GM12892 (cell line): ENCODE measurements at places on chromosomes 2 and 18.

DNA sequence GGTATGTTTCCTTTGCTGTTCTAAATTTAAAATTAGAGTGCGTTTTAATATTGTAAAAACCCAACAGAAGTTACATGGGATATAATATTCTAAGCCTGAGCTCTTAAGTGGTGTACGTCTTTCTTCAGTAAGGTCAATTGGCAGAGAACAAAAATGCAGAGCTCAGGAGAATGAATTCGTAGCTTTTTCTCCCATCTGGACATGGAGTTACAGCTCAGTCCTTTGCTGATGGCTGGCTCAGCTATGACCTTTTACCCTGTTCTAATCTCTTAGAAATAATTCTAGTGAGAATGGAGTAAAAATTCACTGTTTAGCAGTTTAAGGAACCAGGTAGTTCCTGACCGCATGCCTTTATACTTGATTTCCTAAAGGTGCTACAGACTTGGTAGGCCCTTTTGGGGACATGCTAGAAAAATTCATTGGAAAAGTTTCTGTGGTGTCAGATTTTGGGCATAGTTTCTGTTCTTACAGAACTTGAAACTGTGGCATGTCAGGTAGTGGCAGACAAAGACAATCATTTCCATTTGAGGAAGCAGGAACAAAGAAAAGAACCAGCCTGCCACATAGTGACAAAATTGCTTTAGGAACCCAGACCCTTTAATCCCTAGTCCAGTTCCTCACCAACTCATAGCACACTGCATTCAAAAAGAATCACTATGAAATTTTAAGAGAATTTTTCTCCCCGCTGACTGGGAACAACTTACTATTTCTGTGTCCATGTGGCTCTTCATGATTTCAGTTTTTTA, 566.8 kb upstream of the ZNF804A start:
- no peak for DNase-seq

DNA sequence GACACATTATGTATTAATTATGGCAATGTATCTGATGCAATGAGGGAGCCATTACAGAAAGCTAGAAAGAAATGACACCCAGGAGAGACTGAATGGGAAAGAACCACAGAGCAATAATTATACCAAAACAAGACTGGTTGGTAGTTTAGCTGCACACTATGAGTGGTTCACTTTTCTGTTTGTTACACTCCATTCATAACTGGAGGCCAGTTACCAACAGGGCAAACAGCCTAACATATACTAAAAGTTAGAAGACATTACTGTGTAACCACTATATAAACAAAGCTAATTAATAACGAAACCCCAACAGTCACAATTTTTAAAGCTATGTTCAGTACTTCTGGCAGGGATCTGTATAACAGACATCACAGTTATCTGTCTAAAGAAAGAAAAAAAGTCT, 49.4 kb downstream of the NBAS start:
- no peak for DNase-seq

DNA sequence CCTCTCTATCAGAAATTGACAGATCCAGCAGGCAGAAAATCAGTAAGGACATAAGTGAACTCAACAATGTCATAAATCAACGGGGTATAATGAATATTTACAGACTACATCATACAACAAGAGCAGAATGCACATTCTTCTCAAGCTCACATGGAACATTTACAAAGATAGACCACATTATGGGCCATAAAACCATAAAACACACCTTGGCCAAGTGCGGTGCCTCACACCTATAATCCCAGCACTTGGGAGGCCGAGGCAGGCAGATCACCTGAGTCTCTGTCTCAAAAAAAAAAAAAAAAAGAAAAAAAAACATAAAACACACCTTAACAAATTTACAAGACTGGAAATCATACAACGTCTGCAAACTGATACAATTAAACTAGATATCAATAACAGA, 36.7 kb downstream of the FBXO15 start:
- DNase-seq = no peak

DNA sequence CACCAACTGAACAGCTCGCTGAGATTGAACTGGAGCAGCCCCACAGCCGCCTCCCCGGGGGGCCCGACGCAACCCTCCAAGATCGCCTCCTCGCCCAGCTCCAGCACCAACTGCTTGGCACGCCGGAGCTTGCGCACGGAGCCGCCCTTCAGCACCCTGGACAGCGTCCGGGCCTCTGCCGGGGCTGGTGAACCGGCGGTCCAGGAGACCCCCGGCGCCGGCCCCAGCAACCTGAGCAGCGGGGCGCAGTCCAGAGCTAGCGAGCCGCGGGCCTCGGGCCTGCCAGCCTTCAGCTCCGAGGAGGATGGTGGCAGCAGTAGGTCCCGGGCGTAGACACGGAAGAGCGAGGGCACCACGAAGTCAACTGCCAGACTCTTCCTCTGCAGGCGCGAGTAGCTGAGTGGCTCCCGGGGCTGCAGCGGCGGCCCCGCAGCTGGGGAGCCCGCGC, 1.2 kb downstream of the ALK start:
- no peak for DNase-seq

- DNase-seq = peak; percentile 16
Measured at GRCh38 chr2:240647503-240648154, 22.3 kb downstream of the GPR35 start.

- no peak for DNase-seq
Measured at GRCh38 chr2:64262071-64262470, 117.9 kb upstream of the PELI1 start.

DNA sequence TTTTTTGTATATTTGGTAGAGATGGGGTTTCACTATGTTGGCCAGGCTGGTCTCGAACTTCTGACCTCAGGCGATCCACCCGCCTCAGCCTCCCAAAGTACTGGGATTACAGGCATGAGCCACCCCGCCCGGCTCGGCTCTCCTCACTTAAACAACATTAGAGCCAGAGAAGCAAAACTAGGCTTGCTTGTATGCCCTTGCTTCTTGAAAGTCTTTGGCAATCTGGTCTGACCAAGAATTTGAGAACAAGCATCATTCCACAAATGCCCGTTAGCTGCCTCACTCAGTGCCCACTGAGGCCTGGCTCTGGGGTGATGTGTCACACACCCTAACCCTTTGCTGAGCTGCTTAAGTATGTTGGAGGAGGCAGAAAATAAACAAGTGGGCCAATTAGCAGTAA, 33.5 kb downstream of the SOWAHC start:
- no peak for DNase-seq

GRCh38 chr2:207279520-207279919, 113.8 kb upstream of the KLF7 start:
- DNase-seq = no peak

- DNase-seq = peak; percentile 33
Measured at GRCh38 chr2:196277002-196277401, 105.6 kb upstream of the STK17B start.

GRCh38 chr2:228866781-228867180, 404.3 kb downstream of the PID1 start:
- DNase-seq = no peak

DNA sequence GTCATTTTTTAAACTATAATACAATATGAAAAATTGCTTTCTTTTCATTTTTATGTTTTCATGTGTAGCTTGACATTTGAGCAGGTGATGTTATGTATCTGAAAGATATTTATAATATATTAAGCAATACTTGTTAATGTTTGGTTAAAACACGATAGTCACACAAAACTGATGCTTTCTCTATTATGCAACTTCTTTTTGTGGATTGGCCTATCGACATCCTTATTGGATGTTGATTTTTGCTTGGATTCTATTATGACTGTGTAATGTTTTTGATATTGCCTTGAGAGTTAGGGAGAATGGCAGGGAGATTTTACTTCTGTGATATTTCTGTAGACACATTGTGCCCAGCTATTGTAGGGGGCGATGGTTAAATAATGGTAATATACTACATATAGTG, 128.0 kb downstream of the ZNF407 start:
- DNase-seq = no peak

DNA sequence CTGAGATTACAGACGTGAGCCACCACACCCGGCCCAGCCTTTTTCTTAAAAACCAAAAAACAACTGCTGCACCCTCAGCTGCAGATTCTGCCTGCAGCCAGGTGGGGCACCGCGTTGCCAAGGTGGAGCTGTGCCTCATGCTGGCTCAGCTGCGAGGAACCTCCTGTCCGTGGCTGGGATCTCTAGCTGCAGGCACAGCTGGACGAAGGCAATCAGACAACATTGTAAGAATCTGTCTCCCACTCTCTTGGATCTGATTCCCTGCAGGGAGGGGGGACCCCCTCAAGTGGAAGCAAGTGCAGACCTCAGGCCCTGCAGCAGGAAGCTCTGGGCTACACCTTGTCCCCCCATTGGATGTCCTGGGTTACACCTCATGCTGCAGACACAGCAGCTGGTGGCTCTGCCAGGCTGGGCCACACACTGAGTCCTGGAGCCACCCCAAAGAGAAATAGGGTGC, 24.1 kb downstream of the CIDEA start:
- DNase-seq = no peak

GRCh38 chr18:57909620-57910019, 106.5 kb upstream of the ATP8B1 start:
- no peak for DNase-seq

- DNase-seq = no peak
Measured at GRCh38 chr18:23539296-23539695, 36.0 kb downstream of the RMC1 start.

DNA sequence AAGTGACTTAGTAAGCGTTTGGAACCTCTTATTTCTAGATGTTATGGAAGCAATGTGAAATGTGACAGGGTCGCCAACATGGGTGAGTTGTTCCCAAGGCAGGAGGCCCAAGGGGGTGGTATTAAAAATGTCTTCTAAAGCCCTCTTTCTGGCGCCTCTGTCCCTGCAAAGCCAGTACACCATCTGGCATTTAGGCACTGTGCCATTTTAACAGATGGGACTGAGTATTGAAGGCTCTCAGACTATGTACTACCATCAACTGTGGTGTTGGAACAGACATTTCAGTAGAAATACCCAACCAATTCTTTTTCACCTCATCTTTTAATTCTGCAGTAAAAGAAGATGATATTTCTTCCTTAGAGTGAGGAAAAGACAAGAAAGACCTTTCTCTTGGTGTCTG, 384.5 kb upstream of the MMADHC start:
- DNase-seq = no peak

DNA sequence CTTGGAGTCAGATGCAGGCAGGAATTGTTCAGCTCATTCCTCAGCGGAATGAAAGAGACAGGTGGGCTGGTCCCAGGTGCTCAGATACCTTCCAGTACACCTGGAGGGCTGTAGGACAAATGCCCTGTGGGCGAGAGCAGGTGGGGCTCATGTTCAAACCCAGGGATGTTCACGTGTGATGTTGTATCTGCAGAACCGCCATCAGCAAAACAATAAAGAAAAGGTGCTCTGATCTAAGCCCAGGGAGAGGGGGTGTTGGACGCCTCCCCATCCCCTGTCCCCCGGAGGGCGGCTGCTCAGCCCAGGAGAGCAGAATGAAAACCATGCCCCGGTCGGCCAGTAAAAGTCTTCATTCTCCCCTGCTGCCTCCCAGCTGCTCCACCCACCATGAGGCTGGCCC, 197.4 kb downstream of the HAUS1 start:
- DNase-seq = no peak

DNA sequence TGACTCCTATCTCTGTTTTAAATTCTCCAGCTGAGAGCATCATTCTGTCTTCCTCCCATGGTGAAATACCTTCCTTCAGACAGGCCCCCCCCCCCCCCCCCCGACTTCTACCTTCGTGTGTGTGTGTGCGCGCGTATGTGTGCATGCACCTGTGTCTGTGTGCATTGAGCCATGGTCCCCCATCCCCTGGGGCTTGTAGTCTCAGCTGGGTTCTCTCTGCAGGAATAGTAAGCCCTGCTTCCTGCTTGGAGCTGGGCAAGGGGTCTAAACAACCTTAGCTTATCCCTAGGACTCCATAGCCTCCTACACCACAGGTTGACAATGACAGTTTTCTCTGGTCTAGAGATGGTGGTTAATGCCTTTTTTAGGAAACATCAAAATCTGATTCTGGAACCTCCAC, 427.5 kb upstream of the KLHL29 start:
- no peak for DNase-seq

GRCh38 chr2:23606196-23606595, 221.2 kb downstream of the KLHL29 start:
- no peak for DNase-seq

GRCh38 chr2:107932488-107932887, 53.8 kb upstream of the SLC5A7 start:
- DNase-seq = no peak

DNA sequence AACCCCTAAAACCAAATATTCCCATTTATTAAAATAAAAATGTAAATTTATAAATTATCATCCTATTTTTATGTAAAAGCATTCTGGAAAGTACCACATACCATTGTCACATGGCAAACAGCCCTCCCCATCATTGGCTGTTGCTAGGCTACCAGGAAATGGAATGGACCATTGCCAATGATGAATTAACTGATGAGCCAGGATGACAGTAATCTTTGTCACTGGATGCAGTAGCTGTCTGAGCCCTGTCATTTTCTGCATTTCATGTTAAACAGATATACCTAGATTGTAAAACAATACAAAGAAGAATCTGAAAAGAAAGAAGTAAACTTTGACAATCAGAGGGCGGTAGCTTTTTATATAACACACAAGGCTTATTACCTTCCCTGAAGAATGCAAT, 641.4 kb downstream of the BCL11A start:
- DNase-seq = no peak

- no peak for DNase-seq
Measured at GRCh38 chr18:47110492-47111274, 39.6 kb downstream of the HDHD2 start.
